ENCODE measurements at places on chromosomes 1 and 21. TPM values are rescaled to one million over a fixed set of nuclear protein-coding genes. Genes with fewer than 3 reads are reported as not detected.

NFIA gene
- 8.5 TPM for total RNA-seq

GMEB1 gene
- total RNA-seq: 4.1 TPM

OR2T35 gene
- total RNA-seq: not detected

GPR3 gene
- total RNA-seq: 0.09 TPM

KRTAP19-3 gene
- total RNA-seq: not detected

RAP1GAP gene
- 0.16 TPM for total RNA-seq

PTPN7 gene
- total RNA-seq: not detected

SLAMF6 gene
- not detected for total RNA-seq

GATAD2B gene
- 2.7 TPM for total RNA-seq

FMN2 gene
- not detected for total RNA-seq

SGIP1 gene
- total RNA-seq: 20.3 TPM

CRYZ gene
- total RNA-seq: 69.5 TPM

BCAR3 gene
- total RNA-seq: 24.9 TPM

BTBD19 gene
- 5.8 TPM for total RNA-seq

SLC35F3 gene
- total RNA-seq: 0.16 TPM

TMEM269 gene
- not detected for total RNA-seq

KLHDC8A gene
- not detected for total RNA-seq

PTPN22 gene
- 0.95 TPM for total RNA-seq

MTARC1 gene
- 0.86 TPM for total RNA-seq

BSND gene
- total RNA-seq: not detected

SARS1 gene
- 204 TPM for total RNA-seq

LCE1C gene
- not detected for total RNA-seq

ZNF692 gene
- total RNA-seq: 13.6 TPM

MYOG gene
- 0.09 TPM for total RNA-seq

BRINP2 gene
- under 0.01 TPM for total RNA-seq

FLVCR1 gene
- total RNA-seq: 6.1 TPM

PCSK9 gene
- 1.1 TPM for total RNA-seq

IQGAP3 gene
- 3.6 TPM for total RNA-seq

HRNR gene
- not detected for total RNA-seq
